ENCODE measurements at places on chromosomes 16 and 17.

GRCh38 chr17:11241611-11242226 lies 706 bp downstream of the SHISA6 start:
- no peak for DNase-seq

DNA sequence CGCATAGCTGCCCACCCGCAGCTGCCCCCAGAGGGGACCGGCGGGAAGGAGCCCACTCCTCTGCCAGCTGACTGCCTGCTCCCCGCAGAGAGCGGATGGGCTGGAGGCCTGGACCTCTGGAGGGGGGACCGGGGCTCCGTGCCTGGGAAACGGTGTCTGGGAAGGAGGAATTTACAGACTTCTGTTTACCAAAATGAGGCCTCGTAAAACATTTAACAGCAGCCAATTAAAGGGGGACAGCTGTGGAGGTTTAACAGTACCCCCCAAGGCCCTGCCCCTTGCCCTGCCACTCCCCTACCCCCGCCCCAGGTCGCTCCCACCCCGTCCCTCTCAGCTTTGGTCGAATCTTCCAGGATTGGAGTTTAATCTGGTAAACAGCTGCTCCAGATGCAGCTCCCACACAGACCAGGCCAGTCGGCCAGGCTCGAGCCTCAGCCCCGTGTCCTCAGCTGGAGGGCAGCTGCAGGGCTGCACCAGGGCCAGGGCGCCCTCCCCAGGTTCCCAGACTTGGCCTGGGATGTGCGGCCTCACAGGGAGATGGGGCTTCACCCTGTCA lies 41.1 kb downstream of the BAHCC1 start:
- no peak for DNase-seq

DNA sequence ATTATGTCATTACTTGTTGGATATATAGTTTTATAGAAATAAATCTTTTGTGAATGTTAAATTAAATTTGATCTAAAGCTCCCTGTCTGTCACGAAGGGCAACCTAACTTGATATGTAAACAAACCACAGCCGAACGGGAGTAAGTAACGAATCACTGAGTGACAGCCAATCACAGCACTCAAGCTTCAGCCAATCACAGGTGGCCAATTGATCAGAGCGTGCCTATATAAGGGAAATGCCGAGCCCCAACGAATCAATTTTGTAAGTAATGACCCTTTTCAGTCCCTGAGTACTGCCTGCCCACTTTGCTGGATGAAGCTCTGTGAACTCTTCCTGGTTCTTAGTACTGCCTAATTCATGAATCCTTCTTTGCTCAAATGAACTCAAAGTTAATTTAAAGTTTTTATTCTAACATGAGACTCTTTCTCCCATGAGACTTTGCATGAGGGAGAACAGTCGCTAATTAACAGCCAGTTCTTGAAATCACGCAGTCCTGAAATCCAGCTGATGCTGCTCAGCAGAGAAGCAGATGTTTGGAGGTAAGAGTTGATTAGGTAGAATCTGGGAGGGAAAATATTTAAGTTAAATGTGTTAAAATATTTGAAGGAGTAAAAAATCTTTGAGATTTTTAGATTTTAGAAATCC lies 302.2 kb downstream of the CNTNAP4 start:
- DNase-seq = no peak

DNA sequence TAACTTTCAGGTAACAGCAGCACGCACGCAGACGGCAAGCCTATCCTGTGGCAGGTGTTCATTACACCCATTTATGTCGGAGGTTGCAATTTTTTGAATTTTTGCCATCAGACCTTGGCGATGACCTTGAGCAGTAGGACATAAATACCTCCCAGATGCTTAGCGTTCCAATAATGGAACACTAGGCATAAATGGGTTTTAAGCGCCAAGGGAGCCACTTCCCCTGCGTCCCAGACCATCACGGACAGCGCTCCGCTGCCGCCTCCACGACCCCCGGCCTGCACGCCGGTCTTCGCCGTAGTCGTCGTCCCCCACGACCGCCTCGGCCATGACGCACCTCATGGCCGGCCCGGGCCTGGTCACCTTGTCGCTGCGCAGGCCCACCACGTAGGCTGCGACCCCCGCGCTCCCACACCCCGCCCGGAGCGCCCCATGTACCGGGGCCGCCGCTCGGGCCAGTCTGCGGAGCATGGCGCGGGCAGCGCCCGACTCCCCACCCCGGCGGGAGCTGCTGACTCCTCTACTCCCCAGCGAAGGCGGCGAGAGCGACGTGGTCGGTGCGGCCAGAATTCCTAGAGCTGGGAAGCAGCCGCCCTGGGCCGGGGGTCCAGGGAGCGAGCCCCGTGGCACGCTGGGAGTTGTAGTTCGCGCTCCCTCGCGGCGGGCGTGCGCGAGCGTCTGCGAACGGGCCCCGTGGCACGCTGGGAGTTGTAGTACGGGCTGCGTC lies 22.7 kb downstream of the TMEM235 start:
- DNase-seq = peak; percentile 31

DNA sequence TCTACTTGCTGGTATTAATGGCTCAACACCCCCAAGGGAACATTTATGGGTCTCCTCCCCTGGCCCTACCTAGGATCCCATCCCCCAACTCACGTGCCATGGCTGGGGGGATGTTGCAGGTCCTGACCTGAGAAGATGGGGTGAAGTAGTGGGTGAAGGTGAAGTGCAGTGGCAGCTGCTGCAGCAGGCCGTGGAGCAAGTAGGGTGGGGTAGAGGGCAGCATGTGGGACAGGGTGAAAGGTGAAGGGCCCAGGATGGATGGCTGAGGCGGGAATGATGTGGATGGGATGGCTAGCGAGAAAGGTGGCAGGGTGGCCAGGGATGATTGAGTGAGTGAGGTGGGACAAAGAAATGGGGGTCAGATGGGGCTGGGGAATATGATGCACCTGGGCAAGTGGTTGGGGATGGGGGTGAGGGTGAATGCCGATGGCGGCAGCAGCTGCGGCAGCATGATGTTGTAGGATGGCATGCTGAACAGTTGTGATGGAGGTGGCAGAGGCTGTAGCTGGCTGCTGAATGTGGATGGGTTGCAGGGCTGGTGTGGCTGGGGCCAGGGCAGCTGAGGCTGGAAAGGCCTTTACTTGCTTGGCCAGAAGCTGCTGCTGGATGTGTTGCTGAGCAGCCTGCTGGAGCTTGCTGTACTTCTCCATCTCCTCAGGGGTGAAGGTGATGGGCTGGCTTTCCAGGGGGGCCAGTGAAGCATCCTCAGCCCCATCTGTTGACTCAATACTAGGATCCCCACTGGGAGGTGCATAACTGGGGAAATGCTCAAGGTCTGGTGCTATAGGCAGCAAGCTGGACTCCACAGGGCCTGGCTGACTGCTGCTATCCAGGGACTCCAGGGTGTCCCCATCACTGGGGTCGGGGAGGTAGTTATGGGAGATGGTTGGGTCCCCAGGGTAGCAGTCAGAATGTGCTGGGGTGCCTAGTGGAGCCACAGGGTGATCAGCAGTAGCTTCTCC lies 8.3 kb upstream of the ITGA2B start:
- DNase-seq = no peak

DNA sequence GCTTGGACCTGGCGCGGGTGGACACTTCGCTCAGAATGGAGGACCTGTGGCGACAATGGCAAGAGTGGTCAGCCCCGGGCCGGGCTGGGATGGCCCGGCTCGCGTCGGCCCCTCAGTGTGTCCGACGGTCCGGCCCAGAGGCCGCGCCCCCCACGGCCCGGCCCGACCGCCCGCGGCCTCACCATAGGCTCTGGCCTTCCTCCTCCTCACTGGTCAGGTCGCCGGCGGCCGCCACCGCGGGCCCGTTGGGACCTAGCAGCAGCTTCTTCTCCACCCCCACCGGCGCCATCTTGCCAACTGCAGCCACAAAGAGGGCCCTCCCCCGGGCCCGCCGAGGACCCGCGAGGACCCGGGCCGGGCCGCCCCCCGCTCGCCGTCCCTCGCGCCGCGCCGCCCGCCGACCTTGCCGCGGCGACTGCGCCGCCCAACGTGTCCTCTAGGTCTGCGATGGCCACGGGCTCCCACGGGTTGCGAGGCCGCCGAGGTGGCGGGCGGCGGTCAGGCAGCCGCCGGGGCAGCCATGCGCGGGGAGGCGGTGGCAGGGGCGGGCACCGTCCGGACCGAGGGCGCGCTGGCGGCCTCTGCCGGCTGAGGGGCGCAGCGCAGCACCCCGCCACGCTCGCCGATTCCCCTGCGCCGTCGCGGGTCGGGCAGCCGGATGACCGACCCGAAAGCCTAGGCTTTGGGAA lies at the start of gene DYNC1LI2:
DYNC1LI2 (minus strand) TSS at position 307 of the 689 bp plus-strand sequence; CDS start at position 289, 18 bp downstream.
- DNase-seq = peak; percentile 17

DNA sequence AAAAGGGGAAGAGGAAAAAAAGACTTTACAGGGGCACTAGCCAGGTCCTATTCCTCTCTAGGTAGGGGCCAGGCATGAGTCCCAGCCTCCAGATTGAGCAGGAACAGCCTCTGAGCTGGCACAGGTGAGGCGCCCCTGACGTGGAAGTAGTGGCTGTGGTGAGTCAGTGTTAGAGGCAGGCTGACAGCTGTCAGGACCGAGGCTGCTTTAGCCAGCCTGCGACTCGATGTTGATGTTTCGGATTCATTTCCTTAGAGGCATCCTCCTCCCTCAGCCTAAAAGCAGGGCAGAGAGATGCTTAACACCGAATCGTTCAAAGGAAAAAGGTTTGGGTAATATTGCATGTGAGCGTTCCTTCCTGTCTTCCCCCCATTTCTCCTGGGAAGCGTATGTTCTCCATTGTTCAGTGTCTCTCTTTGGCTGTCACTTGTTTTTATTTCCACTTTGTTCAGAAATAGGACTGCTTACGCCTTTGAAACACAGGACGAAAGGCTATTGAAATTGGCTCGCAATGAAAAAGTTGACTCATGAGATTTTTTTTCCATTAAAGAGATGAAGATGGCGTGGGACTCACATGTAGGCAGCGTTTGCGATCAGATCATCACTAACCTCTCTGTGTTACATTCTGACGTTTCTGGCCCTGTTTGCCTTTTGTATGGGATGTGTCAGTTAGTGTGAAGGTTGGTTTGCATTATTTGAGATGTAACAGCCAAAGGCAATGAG lies 1.3 kb downstream of the KIAA0513 start:
- DNase-seq = no peak

DNA sequence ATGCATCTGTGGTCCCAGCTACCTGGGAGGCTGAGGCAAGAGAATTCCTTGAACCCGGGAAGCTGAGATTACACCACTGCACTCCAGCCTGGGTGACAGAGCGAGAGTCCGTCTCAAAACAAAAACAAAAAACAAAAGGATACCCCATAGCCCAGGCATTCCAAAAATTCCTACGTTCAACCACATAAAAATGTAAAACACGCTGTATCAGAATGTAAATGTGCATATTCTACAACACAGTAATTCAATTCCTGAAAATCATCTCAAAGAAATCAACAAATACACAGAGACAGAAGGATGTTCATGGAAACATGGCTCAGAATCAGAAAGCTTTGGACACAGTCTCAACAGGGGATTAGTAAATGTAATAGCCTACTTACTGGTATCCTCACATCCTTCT lies 33.0 kb downstream of the COG7 start:
- no peak for DNase-seq

GRCh38 chr16:83117810-83118209 lies 491.0 kb downstream of the CDH13 start:
- no peak for DNase-seq

- no peak for DNase-seq
These were observed 4.8 kb upstream of the SREBF1 start for GRCh38 chr17:17841601-17842025.

DNA sequence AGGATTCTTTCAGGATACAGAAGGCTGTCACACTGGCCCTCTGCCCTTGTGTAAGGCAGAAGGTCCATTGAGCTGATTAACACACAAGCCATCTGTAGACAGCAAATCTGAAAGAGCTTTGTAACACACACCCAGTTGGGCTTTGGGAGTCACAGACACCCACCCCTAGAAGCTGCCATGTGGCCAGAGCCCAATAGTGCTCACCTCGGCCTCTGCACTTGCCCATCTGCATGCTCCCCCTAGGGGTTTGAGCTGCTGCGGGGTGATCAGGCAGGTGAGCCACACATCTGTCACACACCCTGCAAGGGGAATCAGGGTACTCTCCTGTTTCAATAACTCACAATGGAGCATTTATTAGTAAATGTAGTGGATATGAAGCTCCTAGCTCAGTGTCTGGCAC lies 138.3 kb downstream of the CHD9NB start:
- DNase-seq = no peak

DNA sequence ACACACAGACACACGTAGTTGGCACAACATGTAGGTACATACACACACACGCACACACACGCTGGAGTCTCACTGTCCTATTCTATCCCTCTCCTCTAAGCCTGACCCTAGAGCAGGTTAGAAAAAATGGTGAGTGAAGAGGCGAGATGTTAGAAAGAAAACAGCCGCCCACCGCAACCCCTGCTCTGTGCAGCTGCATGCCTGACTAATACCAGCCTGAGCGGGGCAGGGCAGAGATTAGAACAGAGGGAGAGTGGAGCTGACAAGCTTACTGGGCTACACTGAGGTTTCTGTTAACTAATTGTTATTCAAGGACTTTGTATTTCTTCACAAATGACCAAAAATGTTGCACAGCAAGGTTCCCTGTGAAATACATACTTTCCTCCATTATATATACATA lies 59.8 kb downstream of the AMFR start:
- no peak for DNase-seq

GRCh38 chr16:84603940-84604339 lies 13.9 kb downstream of the COTL1 start:
- DNase-seq = no peak

DNA sequence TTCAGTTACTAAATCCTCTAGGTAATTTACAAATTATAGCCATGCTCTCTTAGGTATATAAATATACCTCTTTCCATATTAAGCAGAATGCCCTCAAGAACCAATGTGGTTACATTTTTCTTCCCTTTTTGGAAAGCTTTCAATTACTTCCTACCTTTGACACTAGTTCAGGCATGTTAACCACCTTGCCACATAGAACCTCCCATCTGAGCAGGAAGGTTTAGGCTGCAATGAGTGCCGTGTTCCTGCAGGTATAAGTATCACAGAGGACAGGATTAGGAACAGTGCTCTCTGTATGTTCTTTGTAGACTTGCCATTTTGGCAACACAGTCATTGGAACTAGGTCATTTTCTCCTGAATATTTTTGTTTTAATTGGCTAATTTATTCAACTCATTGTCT lies 20.1 kb downstream of the KRT25 start:
- DNase-seq = no peak

- no peak for DNase-seq
These were observed 15.0 kb upstream of the GSE1 start for GRCh38 chr16:85598141-85598540.

DNA sequence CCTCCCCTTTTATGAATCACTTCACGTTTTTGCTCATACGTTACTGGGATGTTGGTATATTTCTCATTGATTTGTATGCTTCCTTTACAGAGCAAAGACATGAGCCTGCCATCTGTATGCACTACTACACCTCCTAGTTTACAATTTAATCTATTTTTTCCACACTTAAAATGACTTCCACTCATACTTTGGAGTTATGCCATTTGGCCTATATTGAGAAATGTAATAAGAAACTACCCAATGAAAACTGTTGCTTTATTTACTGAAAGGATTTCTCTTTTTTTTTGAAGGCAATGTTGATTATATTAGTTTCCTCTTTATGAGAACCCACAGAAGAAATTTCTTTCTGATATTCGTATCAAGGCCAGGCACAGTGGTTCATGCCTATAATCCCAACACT lies 43.1 kb downstream of the DUSP14 start:
- DNase-seq = no peak

- DNase-seq = no peak
These were observed 165.1 kb downstream of the PHKB start for GRCh38 chr16:47626246-47626645.

Measured in bone marrow (tissue), 2 donors.